ENCODE measurements at places on chromosomes 5 and 9.

DNA sequence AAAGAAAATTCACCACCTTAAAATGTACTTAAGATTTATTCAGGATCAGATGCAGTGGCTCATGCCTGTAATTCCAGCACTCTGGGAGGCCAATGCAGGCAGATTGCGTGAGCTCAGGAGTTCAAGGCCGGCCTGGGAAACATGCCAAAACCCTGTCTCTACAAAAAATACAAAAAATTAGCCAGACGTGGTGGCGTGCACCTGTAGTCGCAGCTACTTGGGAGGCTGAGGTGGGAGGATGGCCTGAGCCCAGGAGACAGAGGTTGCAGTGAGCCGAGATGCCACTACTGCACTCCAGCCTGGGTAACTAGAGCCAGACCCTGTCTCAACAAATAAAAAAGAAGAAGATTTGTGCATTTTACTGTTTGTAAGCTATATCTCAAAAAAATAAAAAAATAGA lies 34.7 kb upstream of the GFPT2 start:
- no peak for DNase-seq

DNA sequence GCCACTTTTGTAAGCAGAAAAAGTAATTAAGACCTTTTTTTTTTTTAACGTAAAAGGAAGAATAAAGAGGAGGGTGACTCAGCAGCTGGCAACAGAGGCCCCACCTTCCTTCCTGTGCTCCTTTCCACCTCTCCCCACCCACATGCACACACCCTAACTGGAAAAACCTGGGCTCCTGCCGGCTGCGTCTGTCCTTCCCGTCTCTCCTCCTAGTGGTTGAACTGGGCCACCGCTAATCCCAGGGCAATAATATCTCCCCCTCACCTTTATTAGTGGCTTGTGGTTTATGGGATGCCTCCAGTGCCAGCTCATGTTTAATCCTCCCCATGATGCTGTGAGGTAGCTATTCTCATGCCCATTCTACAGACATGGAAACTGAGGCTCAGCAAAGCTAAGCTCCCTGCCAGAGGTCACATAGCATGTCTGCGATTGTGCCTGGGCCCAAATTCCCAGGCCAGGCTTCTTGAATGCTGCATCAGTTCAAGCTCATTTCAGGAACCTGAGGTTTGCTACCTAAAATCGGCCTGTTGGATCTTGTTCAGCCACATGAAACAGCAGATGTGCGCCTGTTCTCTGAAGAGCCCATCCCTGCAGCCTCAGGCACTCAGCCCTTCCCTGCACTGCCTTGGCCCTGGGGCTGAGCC lies 60.9 kb upstream of the IL17B start:
- no peak for DNase-seq

DNA sequence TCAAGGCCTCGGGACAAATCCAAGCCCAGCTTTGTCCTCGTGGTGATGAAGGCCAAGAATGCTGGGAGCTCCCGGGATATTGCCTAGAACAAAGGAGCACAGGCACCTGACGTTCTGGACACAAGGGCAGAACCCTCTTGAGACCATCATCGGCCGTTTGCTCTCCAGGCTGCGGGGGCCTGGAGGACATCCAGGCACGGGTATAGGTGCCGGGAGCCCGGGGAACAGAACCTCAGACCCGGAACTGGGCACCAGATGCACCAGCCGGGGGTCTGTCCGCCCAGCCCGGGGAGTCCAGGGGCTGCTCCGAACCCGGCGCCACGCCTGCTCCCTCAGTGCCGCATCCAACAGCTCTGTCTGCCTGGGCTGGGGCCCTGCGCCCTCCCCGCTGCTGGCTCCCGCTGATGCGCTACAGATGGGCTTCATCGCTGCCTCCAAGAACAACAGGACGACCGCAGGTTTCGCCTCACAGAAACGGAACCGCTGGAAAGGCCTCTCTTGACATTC lies 88.0 kb downstream of the ADAMTS2 start:
- DNase-seq = no peak

DNA sequence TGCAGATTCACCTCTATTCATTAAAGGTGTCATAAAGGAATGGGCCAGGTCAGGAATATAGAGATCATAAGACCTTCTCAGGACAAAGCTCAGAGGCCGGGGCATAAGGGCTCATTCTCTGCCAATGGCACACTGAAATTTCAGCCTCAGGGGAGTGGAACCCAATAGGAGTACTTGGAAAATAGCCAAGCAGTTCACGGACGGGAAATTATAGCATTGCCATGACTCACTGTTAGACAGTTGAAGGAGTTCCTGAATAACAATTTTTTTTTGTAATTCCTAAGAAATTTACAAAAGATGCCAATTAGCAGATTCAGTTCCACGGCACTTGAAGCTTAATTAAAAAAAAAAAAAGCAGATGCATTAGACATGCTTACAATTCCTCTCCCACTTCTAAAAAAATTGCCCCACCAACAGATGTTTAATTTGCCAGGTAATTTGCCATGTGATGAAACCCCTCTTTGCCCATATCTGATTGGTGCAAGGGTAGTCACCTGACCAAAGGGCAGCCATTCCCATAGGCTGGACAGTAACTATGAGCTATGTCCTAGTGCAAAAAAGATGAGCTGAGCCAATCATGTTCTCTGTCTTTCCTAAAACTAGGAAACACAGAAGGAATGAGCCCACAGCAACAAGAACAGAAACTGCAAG lies 58.6 kb downstream of the PTCD2 start:
- DNase-seq = no peak

- no peak for DNase-seq
These were observed 9.8 kb downstream of the EGFL7 start for GRCh38 chr9:136672431-136673087.

DNA sequence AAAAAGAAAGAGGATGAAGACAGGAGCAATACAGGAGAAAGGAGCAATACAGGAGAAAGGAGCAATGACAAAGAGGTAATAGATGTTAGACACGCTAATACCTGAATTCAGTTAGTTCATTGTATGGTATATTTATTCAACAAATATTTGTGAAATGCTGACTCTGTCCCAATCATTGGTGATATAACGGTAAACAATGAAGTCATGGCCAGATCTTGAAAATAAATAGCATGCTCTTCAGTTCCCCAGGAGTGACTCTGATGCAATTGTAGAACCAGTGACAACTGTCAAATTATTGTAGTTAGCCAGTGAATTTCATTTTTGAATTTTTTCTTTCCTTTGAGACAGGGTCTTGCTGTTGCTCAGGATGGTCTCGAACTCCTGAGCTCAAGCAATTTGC lies 48.0 kb upstream of the SPINK14 start:
- no peak for DNase-seq

GRCh38 chr9:113221800-113222481 lies 597 bp downstream of the SLC31A1 start:
- DNase-seq = no peak

- DNase-seq = no peak
These were observed 1071.9 kb upstream of the ARRDC3 start for GRCh38 chr5:92455011-92455410.

- DNase-seq = no peak
These were observed 8.4 kb downstream of the SLC2A6 start for GRCh38 chr9:133470427-133470924.

DNA sequence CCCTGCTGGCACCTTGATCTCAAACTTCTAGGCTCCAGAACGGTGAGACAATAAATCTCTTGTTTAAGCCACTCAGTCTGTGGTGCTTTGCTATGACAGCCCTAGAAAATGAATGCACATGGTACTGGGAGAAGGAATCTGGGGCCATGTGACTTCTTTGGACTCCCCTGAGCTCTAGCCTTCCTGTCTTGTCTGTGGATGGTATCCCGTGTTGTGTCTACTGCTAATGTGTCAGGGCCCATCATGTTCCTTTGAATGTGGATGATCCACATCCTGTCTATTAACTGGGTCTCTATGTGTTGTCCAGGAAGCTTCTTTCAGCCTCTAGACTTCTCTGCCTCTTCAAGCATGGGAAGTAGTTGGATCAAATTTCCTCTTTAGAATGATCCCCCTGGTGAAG lies 25.1 kb downstream of the IL7R start:
- DNase-seq = no peak

DNA sequence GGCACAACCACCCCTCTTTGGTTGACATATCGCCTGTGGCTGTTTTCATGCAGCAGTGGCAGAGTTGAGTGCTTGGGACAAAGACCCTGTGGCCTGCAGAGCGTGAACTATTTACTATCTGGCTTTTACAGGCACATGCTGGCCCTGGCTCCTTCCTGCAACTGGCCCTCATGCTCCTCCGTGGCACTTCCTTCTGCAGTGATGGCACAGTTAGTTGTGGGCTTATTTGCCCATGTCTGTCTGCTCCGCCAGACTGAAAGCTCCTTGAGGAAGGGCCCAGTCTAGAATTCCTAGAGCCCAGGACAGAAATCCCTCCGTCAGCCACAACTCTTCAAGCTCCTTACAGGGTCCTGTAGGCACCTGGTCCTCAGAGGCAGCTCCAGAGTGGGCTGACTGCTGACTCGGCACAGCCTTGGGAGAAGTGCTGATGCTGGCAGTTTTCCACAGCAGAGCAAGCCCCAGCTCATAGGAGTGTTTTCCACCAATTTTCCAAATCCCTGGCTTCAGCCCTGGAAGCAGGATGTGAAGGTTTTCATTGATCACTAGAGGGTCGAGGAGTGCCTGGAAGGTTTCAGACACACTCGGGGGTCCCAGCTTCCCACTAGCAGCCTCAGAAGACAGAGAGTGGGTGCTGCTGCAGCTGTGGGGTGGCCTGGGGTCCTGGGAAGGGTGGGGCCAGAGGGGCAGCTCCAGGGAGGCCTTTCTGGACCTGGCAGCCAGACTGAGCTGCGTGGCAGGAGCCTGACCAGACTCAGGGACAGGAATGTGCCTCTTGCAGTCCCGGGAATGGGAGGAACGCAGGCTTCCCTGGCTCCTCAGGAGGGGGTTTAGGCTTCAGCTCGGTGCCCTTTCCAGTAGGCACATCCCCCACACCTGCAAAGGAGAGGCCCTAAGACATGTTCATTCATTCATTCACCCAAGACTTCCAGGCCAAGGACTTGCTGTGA lies 56.5 kb upstream of the ANGPTL2 start:
- no peak for DNase-seq

DNA sequence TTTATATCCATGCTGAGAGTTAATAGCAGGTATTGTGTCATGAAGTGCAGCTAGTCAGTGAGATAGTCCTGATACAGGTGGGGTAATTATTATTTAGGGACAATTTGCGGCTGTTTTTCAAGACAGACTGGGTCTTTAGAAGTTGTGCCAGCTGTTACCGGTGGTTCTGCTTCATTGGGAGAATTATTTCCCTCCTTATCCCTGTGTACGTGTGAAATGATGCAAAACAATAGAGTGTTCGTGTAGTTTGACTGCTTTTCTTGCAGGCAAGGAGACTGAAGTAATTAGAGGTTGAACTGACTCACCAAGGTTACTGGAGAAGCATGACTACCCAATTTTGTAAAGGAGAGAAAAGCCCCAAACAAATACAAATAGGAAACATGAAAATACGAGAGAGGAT lies 101.7 kb downstream of the ARRDC3 start:
- no peak for DNase-seq

DNA sequence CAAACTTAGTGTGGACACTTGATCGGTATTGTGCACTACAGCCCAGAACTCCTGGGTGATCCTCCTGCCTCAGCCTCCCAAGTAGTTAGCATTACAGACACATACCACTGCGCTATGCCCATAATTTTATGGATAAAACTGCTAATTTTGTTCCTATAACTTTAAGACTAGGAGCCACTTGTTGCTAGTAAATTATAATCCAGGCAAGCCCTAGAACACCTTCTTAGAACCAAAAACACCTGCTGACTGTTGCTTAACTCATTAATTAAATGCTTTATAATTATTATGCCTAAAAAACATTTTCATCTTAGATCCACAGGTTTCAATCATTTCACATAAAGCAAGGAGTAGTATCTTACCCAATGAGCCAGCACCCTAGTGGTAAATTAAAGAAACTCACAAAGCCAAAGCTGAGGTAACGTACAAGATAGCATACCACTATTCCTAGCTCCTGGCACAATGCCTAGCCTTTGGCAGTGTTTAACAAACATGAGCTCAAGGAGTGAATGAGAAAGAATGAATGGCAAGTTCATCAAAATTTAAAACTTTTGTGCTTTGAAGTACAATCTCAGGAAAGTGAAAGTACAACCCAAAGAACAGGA lies 5.4 kb downstream of the MRPS27 start:
- no peak for DNase-seq
